NCI-H1417 treated with DMSO at 0.1 percent for 48 hours (cell line): ENCODE measurements at places on chromosomes 5 and 9.

DNA sequence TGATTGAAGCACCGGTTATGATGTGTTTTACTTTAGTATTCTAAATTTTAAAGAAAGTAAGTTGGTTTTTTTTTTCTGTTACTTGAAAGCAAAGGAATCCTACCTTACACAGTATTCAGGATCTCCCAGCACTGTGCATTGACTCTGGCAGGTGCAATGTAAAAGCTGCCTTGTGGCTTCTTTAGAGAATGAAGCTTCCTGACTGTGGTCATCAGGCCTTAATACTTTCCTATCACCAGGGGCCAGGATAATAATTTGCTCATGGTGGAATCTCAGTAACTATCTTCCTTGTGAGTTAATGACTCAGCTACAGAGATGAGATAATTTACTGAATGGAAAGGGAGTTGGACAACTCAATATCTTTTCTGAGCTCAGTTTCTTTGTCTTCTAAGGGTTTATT lies 435.5 kb upstream of the ZNF608 start:
- no peak for DNase-seq

GRCh38 chr9:2231829-2232228 lies 216.7 kb downstream of the SMARCA2 start:
- DNase-seq: no peak

GRCh38 chr5:58902765-58903164 lies 319.9 kb downstream of the RAB3C start:
- DNase-seq: no peak

- DNase-seq: no peak
Observed at GRCh38 chr5:102040326-102040725, 255.8 kb downstream of the SLCO4C1 start.

- no peak for DNase-seq
Observed at GRCh38 chr9:17437813-17438212, 141.1 kb upstream of the SH3GL2 start.

DNA sequence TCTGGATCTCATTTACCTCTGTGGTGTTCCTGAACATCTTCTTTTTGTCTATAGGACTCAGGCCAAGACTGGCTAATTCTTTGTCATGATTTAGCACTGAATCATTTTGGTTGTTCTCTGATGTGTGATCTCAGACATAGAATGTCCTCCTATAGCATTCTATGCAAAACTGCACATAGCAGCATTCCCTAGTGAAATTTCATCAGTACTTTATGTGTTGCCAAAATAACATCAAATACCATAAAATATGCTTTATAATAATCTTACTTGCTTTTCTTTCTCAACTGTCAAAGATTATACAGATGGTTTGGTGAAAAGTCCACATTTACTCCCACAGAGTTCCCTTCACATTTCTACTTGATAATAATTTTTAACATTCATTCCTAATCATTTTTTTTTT lies 115.7 kb upstream of the MPDZ start:
- DNase-seq: no peak

GRCh38 chr5:107514305-107514704 lies 156.4 kb downstream of the EFNA5 start:
- DNase-seq: no peak

GRCh38 chr5:135391116-135391868 lies 7.7 kb downstream of the MACROH2A1 start:
- DNase-seq: no peak

- DNase-seq: no peak
Observed at GRCh38 chr5:155919725-155920124, 407.2 kb upstream of the SGCD start.

DNA sequence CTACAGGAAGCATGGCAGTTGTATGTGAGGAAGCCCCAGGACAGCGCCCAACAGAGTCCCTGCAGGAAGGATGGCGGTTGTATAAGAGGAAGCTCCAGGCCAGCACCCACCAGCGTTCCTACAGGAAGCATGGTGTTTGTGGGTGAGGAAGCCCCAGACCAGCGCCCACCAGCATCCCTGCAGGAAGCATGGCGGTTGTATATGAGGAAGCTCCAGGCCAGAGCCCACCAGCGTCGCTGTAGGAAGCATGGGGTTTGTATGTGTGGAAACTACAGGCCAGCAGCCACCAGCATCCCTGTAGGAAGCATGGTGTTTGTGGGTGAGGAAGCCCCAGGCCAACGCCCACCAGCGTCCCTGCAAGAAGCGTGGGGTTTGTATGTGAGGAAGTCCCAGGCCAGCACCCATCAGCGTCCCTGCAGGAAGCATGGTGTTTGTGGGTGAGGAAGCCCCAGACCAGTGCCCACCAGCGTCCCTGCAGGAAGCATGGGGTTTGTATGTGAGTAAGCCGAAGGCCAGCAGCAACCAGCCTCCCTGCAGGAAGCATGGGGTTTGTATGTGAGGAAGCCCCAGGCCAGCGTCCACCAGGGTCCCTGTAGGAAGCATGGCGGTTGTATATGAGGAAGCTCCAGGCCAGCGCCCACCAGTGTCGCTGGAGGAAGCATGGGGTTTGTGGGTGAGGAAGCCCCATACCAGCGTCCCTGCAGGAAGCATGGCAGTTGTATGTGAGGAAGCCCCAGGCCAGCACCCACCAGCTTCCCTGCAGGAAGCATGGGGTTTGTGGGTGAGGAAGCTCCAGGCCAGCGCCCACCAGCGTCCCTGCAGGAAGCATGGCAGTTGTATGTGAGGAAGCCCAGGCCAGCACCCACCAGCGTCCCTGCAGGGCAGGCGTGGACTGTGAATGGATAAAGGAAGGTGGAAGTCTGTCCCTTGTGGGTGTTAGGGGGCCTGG lies 79.0 kb downstream of the DAP start:
- DNase-seq: no peak

DNA sequence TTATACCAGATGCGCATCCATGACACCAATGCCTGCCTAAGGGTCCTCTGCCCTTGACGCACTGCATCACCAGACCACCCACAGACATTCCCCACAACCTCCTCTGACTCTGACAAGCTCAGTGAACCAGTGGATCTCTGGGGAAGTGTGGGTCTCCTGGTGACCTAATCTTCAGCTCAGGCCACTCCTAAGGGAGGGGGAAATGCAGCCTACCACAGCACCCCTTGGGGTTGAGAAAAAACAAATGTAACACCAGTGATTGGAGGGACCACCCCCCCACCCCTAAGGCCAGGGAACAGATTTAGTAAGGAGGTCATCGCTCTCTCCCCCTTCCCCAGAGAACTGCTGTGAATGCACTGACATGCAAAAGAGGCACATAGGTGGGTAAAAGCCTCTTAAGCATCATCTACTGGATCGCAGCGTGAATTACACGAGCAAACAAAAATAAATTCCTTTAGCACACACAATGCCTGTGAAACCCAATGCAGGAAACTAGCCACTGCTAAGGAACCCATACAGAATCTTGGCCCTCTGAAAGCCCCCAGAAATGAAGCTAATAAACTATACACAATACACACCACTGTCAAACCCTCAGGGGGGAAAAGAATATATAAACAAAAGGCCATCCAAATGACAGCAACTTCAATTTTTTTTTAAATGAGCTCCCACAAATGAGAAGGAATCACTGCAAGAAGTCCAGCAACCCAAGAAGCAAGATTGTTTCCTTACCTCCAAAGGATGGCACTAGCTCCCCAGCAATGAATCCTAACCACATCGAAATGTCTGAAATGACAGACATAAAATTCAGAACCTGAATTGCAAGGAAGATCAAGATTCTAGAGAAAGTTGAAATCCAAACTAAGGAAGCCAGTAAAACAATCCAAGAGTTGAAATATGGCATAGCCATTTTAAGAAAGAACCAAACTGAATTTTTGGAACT lies 513.7 kb upstream of the PTGER4 start:
- no peak for DNase-seq

- no peak for DNase-seq
Observed at GRCh38 chr5:42552597-42552996, 129.4 kb downstream of the GHR start.

GRCh38 chr5:33300209-33300742 lies 140.5 kb upstream of the TARS1 start:
- DNase-seq: no peak

DNA sequence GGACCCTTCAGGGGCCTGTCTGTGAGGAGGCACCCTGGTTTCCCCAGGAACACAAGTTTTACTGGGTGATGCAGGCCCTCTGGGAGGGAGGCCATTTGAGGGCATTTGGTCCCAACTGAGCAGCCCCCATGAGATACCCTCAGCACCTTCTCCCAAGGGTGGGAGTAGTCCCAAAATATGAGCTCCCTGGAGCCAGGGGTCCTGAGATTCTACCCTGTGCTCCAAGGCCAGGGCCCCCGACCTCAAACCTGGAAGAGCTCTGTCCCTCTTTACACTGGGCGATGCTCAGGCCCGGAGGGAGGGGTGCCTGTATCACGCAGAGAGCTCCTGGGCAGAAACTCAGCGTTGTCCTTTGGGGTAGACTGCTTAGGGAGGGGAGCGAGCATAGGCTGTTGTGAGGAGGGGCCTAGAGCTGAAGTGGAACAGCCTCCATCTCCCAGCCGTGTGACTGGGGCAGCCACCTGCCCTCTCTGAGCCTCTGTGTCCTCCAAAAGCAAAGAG lies 64.0 kb upstream of the SYNPO start:
- DNase-seq: no peak

- no peak for DNase-seq
Observed at GRCh38 chr5:23655674-23656073, 148.3 kb downstream of the PRDM9 start.

- no peak for DNase-seq
Observed at GRCh38 chr5:58716713-58717112, 133.8 kb downstream of the RAB3C start.

DNA sequence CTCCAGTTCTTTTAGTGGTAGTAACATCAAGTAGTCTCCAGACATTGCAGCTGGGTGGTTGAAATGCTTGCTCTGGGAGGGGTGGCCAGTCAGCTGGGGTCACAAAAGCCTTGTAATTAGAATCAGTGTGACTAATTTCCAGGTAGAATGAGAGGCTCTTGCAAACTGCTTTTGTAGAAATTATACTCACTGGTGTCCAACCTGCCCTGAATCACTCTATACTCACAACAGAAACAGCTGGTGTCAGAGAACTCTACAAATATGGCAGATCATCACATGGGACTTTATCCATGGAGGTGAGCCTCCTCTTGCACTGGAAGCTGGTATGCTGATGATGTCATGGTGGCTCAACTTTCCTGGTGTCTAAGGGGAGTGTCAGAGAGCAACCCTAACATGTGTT lies 71.3 kb downstream of the SH3TC2 start:
- DNase-seq: no peak

- no peak for DNase-seq
Observed at GRCh38 chr5:51983161-51983560, 599.9 kb downstream of the ISL1 start.
